Islet precursor cell (in vitro differentiated cells): ENCODE measurements at places on chromosomes 6 and 20.
A peak's percentile ranks its signal among the peaks of the same experiment; 100 is the strongest.

DNA sequence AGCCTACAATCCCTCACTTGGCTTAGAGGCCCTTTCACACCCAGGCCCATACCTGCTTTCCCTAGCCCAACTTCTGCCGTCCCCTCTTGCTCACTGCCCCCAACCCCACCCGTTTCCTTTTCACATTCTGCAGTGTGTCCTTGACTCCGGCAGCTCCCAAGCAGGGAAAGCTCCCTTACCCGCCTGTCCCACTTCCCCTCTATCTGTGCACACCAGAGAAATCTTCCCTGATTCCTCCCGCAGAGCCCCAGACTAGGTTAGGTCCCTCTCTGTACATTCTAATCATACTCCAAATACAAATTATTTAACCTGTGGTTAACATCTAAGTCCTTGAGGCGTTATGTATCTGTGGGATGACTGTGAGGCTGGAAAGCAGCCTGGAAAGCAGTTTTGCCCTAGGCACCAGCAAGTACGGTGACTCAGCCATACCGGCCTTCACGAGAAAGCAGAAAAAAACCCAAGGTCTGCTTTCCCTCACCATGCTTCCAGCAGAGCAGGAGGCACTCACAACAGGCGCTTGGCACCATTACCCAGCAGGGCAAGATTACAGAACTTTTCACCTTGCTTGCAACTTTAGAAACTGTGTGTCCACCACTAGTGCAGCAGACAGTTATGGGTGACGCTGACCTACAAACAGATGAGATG is 22.3 kb downstream of the ELOVL5 start:
- peak; percentile 97 for DNase-seq

DNA sequence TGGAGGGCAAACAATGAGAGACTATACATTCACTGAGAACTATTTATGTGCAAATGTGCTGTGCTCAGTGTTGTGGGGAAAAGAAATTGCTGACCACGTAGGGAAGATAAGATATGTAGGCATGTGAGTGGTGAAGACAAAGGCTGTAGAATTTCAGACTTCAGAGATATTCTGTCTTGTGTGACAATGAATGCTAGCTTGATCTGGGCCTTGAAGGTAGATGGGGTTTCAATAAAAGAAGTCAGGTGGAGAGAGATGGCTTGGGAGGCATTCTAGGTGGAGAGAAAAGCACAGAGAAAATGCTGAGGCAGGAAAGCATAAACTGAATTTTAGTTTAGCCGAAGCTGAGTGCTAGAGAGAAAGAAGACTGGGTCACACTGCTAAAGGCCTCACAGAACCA is 56.8 kb upstream of the EEF1A1 start:
- no peak for DNase-seq

DNA sequence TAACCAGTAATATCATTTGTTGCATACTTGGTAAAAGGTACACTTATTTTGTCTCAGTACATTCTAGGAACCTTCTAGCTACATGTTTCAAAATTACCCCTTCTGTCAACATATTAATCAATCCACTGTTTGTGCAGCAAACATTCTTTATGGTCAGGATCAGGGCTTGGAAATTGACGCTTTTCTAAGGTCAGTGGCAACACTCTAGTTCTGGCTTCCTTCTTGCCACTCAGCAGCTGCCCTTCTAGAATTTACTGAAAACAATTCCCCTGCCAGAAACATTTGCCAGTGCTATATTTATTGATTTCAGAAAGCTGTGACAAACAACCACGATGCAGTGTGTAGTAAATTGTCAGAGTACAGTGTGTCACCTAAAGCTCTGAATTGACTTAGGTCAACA is 84.7 kb upstream of the FBXL4 start:
- no peak for DNase-seq

DNA sequence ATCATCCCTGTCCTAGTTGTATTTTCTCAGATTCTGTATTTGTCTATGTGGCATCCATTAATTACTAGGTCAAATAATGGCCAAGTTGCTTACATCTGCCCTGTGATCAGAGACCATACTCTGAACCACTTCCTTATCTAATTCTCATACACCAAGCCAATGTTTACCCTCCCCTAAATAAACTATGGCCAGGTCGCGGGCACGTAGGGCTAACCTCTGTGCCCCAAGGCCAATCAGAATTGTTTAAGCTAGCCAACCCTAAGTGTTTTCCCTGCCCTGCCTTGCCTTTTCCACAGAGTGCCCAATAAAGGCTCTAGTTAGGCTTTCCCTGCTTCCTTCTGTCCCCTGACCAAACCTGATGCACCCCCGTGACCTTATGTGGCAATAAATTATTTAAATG is 2.8 kb upstream of the CALHM4 start:
- DNase-seq: no peak

DNA sequence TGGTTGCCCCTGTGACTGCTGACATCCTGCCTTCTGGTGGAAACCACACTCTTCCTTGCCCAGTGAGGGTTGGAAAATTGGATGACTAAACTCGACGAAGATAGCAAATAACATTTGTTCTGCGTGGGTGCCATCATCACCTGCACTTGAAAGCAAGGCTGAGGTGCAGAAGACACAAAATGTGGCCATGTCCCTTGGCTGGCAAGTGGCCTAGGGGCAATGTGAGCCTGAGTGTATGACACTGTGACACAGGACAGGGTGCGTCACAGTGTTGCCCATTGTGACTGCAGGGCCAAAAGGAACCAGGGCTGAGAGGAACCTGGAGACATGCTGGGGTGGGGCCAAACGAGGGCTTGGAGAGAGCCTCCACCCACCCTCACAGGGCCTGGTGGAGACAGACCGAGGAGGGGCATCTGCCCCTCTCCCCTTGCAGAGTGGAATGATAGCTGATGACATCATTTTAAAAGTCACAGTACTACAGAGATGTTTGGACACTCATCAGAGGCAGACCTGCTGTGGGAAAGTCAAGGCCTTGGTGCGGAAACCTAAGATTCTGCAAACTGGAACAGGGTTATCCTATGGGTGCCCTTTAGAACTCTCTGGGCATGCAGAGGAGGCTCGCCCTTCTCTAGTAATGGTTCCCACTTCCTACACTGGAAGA is 12.8 kb upstream of the HLA-F start:
- DNase-seq: no peak
